ENCODE measurements at places on chromosomes 16 and 17.

DNA sequence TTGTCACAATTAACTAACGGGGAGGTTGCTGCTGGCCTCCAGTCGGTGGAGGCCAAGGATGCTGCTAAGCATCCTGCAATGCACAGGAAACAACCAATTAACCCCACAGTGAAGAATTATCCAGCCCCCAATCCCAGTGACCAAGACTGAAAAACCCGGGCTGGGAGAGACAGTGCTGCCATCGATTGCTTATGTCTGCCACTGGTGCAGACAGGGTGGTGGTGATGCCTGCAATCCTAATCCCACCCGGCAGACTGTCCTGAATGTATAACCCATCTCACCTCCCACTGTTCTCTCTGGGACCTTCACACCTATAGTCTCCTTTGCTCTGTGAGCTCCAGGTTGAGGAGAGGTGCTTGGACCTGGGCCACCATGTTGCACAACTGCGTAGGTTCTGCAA is 42.3 kb upstream of the KLHDC4 start:
- no peak overlapping the region for H3K27ac ChIP-seq
- no peak overlapping the region for H3K4me3 ChIP-seq
- H3K4me1 ChIP-seq: peaks cover 38% of the 10 kb centered on the region
- no peaks in the 10 kb centered on the region for H3K36me3 ChIP-seq
- no peaks in the 10 kb centered on the region for H3K27me3 ChIP-seq

DNA sequence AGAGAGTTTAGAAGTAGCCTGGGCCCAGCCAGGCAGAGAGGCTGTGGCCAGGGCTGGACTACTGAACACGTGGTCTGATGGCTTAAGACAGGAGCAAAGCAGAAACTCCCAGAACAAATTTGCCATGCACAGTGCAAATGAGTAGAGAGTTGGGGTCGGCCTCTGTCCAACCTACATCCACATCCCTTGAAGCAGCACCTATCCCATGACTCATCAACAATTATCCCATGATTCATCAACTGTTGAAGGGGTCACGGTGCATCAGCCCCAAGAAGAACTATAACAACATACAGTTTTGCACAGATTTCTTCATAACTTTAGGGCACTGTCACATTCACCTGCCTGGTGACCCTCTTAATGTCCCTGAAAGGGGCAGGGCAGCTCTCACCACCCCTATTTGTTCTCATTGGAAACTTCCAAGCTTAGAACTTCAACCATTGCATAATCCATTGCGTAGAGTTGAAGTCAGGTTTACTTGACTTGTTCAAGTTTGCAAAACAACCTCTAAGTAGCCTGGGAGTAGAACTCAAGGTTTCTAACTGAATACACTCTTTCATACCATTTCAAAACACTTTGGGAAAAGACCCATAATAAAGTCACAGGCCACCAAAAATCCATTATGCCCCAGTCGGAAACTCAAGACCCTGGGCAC is 235.2 kb upstream of the CDH5 start:
- no peak for DNase-seq
- H3K27me3 ChIP-seq: peaks cover 25% of the 10 kb centered on the region
- H3K4me1 ChIP-seq: no peaks in the 10 kb centered on the region
- no peaks in the 10 kb centered on the region for H3K36me3 ChIP-seq
- H3K27ac ChIP-seq: no peak overlapping the region

DNA sequence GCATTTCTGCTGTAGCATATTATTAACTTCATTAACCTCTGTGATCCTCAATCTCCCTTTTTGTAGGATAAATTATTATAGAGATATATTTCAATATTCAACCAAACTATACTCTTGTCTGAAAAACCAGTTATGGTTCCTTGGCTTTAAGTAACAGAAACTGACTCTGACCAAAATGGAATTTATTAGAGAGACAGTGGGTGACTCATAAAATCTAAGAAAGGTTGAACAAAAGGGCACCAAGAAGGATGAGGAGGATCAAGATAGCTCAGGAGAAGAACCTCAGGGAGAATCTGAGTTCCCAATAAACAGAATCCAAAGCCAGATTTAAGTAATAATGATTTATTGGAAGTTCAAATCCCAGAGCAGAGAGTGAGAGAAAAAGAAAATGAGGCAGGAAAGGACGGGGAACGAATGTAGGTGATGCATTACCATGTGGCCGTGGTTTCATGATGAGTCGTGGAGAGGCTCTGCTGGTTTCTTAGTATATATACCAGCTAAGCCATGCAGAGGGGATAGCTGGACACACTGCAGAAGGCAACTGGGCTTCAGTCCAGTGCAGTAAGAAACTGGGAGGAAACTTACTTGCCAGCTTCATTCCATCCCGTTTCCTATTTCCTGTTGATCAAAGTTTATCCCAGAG is 151.5 kb upstream of the GOT2 start:
- no peaks in the 10 kb centered on the region for H3K27me3 ChIP-seq
- no peak overlapping the region for H3K27ac ChIP-seq
- H3K4me3 ChIP-seq: no peak overlapping the region
- DNase-seq: no peak

GRCh38 chr16:25867041-25867440 is 175.3 kb downstream of the HS3ST4 start:
- no peaks in the 10 kb centered on the region for H3K36me3 ChIP-seq
- H3K27ac ChIP-seq: no peak overlapping the region
- no peaks in the 10 kb centered on the region for H3K4me1 ChIP-seq
- no peaks in the 10 kb centered on the region for H3K27me3 ChIP-seq
- DNase-seq: no peak
- no peak overlapping the region for H3K4me3 ChIP-seq

DNA sequence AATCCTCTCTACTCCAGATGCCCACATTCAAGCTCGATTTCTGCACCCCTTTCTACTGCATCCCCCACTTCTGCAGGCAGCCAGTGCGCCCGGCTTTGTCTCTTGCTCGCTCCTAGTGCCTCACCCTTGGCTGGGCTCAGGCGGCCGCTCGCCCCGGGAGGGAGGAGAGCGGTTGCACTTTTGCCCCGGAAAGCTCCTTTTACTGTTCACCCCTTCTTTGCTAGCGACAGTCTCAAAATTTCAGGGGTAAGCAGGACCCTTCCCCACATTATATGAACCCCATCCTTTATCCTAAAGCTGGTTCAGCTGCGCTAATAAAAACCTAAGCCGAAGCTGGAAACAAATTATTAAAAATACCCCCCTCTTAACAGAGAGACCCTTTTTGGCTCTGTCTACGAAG is 1.0 kb downstream of the HOXB5 start:
- H3K27ac ChIP-seq: no peak overlapping the region
- H3K27me3 ChIP-seq: peaks cover 100% of the 10 kb centered on the region
- no peak for DNase-seq
- no peaks in the 10 kb centered on the region for H3K36me3 ChIP-seq
- H3K4me3 ChIP-seq: no peak overlapping the region
- no peaks in the 10 kb centered on the region for H3K4me1 ChIP-seq

GRCh38 chr17:13395346-13395745 is 206.4 kb downstream of the HS3ST3A1 start:
- H3K4me3 ChIP-seq: no peak overlapping the region
- H3K4me1 ChIP-seq: no peaks in the 10 kb centered on the region
- DNase-seq: peak; percentile 10
- H3K27me3 ChIP-seq: no peaks in the 10 kb centered on the region

DNA sequence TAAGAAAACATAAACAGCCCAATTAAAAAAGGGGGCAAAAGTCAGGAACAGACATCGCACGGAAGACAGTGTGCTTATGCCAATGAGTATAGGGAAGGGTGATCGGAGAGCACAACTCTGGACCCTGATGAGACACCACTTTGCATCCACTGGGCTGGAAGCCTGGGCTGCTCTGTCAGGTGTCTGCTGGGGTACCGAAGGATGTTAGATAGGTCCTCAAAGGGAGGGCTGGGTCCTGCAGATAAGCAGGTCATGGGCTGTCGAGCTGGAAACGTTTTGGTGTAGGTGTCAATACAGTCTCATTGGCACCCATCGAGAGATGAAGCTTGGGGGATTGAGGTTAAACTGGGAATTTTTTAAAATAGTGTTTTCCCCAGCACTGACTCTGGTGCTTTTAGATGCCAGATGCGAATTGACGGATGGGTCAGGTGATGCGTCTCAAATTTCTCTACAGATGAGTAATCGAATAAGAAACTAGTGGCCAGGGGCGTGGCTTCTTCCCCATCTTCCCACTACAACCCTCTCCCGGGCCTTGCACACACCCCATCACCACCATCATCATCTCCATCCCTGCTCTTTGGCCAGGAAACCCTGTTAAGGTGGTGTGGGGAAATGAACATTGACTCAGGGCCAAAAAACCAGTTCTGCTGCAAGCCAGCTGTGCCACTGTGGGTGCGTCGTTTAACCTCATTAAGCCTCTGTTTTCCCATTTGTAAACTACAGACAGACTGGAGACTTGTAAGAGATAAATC is 47.8 kb upstream of the IRF8 start:
- H3K36me3 ChIP-seq: no peaks in the 10 kb centered on the region
- no peaks in the 10 kb centered on the region for H3K4me1 ChIP-seq
- no peak overlapping the region for H3K4me3 ChIP-seq

DNA sequence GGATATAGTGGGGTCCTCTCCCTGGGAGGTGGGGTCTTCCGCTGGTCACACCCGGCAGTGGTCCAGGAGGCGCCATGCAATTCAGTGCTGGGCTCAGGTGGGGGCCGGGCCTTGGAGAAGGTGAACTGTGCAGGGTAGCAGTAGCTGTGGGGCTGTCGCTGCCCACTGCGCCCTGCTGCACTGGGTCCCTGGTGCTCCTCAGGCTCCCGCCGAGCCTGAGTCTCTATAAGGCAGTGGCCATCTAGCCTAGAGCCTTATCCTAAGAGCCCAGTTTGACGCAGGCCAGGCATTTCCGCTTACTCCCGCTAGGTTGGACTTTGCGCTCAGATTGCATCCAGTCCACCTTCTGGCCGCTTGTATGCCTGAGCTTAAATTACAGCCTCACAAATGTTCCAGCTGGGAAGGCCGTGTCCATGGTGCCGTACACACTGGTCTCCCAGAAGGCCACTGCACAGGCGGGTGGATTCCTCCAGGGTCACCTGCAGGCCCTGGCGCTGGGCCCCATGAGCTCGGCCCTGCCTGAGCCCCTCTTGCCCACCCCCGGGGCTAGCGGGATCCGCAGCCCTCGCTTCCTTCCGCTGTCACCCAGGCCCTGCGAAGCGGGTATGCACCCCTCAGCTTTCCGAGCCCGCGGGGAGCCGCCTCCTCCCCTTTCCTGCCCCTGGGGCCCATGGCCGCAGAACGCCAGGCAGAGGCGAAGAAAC is 1762.2 kb downstream of the TP53TG3F start:
- no peak for DNase-seq
- no peaks in the 10 kb centered on the region for H3K4me1 ChIP-seq
- H3K27me3 ChIP-seq: no peaks in the 10 kb centered on the region
- H3K27ac ChIP-seq: no peak overlapping the region
